ENCODE measurements at places on chromosomes 4 and X.

DNA sequence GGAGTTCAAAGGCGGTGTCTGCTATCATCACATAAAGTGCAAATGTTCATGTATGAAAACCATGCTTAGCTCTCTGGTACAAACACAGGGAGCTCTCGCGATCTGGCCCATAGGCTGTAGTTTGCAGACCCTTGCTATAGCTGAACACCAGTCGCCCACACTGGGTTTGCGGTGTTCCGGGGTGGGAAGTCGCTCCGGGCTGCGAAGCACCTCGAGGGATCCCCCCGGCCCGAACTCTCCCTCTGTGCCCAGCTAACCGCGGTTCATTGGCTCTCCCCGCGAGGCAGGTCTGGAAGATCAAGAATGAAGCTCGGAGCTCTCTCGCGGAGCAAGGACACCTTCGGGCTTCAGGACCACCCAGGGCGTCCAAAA, 341 bp upstream of the PRPS2 start:
- no peak for DNase-seq

DNA sequence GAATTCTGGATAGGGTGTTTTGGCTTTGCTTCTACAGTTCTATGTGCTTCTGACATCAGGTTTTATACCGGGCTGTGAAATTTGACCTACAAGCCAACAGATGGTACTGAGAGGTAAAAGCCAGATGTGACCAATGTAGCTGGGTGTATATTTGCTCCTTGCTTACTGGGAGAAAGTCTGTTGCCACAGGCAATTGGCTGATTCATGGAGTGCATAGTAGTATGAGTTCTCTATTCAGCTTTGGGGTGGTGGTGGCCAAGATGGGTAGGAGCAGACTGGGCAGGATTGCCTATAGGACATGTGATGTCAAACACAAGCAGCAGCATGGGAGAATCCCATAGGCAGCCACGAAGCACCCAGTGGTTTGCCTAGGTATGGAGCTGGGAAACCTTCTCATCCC, 1827.0 kb downstream of the C4orf33 start:
- DNase-seq, result no peak

DNA sequence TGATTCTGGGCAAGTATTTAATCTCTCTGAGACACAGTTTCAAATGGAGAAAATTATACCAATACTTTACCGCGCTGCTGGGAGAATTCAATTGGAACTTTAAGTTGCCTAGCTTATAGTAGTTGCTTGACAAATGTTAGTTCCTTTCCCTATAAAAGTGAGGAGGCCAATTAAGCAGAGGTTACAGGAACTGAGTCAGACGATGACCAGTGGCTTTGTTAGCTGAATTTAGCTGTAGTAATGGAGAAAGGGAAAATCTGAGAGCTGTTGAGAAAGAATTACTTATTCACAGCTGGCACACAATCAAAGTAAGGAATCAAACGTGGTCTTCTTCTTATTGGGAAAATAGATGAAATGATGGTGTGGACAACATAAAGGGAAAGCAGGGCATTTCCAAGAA, 29.6 kb downstream of the SMARCA1 start:
- no peak for DNase-seq

DNA sequence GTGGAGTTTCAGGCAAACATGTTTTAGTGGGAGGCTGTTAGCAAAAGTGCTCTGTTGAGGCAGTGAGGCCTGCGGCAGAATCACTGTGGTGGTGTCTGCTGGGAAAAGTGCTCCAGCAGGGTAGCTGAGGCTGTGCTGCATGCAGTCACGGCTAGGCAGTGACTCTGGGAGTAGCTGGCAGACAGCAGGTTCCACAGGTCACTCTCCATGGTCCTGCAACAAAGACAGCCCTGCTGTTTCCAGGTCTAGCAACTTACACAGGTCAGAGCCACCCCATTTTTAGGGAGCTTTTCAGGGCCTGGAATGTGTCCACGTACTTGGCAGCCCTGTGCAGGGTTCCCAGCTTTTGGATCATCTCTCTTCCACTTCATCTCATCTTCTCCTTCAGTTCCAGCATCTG, 184.3 kb downstream of the NAA11 start:
- DNase-seq, result no peak

- no peak for DNase-seq
Observed at GRCh38 chr4:169025184-169025583, 15.1 kb upstream of the CBR4 start.

GRCh38 chr4:13396161-13396560, 88.0 kb downstream of the RAB28 start:
- DNase-seq, result no peak

DNA sequence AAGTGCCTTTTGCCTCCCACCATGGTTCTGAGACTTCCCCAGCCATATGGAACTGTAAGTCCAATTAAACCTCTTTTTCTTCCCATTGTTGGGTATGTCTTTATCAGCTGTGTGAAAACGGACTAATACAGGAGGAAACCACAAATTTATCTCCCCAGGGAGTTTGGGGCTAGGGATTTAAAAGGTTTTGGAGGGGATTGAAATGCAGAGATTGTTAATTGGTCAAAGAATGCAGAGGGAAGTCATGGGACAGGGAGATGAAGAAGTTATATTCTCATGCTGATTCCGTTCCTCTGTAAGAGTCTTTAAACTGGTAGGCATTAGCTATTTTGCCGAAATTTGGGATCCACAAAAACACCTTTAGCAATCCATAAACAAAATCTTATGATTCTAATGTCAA, 57.9 kb downstream of the TKTL2 start:
- DNase-seq, result no peak
